ENCODE measurements at places on chromosomes 11 and 22. TPM values are rescaled to one million over a fixed set of nuclear protein-coding genes. Genes with fewer than 3 reads are reported as not detected.

SLC5A4 gene
- 0.18 TPM for total RNA-seq

DNA sequence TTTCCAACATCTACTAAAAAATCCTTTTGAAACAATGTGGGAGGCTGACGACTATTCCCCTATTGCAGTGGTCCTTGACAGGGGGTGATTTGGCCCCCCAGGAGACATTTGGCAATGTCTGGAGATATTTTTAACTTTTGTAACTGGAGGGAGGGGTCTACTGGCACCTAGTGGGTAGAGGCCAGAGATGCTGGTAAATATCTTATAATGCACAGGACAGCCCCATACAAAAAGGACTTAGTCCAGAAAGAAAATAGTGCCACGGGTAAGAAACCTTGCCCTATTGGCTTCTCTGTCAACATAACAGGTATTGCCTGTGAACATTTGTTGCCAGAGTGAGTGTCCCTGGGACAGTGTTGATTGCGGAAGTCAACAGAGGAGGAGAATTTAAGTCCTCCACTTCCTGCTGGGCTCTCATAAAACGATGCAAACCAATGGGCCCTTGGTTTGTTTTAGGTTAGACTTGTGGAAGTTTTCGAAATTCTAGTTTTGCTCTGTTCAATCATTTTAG lies 101.6 kb downstream of the MAML2 start:
- DNase-seq = no peak
- no peaks in the 10 kb centered on the region for H3K36me3 ChIP-seq

- H3K27me3 ChIP-seq = no peaks in the 10 kb centered on the region
- peak overlapping the region; percentile 95 for H3K4me3 ChIP-seq
- H3K27ac ChIP-seq = peak overlapping the region; percentile 97
- peaks cover 53% of the 10 kb centered on the region for H3K4me1 ChIP-seq
These were observed 847 bp downstream of the ME3 start for GRCh38 chr11:86671531-86672006.

DCHS1 gene
- total RNA-seq = 3.8 TPM

ASCL2 gene
- not detected for total RNA-seq

- H3K4me3 ChIP-seq = no peak overlapping the region
- H3K36me3 ChIP-seq = no peaks in the 10 kb centered on the region
- H3K27ac ChIP-seq = no peak overlapping the region
- DNase-seq = no peak
These were observed 52.4 kb downstream of the MCM5 start for GRCh38 chr22:35452351-35452781.

DNA sequence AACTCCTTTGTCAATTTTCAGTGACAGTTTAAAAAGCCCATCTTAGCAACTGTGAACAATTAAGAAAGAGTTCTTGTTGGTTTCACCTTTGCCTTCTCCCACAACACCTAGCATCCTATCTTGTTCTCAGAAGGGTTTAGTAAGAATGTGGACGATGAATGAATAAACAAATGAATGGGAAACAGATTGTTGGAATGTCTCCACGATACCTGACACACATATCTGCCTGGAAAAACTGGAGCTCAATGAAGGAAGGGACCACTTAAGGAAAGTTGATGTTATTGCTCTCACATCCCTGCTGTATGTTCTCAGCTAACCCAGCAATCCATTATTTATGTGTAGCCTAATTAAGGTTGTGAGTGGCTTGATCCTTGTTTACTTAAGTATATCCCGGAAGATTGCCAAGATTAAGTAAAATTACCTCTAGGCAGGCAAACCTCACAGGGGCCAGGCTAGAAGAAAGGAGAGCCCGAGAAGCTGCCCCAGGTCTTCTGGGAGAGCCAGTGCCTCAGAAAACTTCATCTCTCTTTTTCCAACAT lies 286.4 kb downstream of the NXPE2 start:
- H3K4me1 ChIP-seq = no peaks in the 10 kb centered on the region
- H3K36me3 ChIP-seq = no peaks in the 10 kb centered on the region
- H3K27me3 ChIP-seq = no peaks in the 10 kb centered on the region
- H3K4me3 ChIP-seq = no peak overlapping the region
- no peak overlapping the region for H3K27ac ChIP-seq
